ENCODE measurements at places on chromosomes 7 and 10. TPM values are rescaled to one million over a fixed set of nuclear protein-coding genes. Genes with fewer than 3 reads are reported as not detected.

GRCh38 chr10:14294347-14295059, 36.2 kb downstream of the FRMD4A start:
- no peak overlapping the region for H3K4me3 ChIP-seq
- H3K36me3 ChIP-seq: peaks cover 5% of the 10 kb centered on the region

GRCh38 chr7:73436031-73436929, 2.7 kb downstream of the FZD9 start:
- no peak overlapping the region for H3K4me3 ChIP-seq
- H3K27ac ChIP-seq: no peak overlapping the region
- peaks cover 3% of the 10 kb centered on the region for H3K27me3 ChIP-seq
- DNase-seq: no peak

- H3K4me3 ChIP-seq: no peak overlapping the region
- H3K36me3 ChIP-seq: peaks cover 10% of the 10 kb centered on the region
- H3K27me3 ChIP-seq: no peaks in the 10 kb centered on the region
- no peak for DNase-seq
Measured at GRCh38 chr10:74238516-74238915, 87.5 kb downstream of the ADK start.

DNA sequence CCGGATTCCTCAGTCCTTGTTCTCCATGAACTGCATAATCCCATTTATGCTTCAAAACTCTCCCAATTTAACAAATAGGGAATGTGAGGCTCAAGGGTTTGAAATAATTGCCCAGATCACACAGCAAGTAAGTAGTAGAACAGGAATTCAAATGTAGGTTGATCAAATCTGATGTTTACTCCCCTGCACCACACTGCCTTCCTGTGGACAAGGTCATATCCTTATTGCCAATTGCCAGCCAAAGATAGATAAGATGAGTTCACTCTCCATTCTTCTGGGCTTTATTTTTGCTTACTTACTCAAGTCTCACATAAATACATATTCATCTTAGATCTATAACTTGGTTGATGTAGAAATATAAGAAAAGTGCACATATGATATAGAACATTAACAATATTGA, 435.2 kb upstream of the ETV1 start:
- no peaks in the 10 kb centered on the region for H3K36me3 ChIP-seq
- H3K27ac ChIP-seq: no peak overlapping the region
- no peaks in the 10 kb centered on the region for H3K27me3 ChIP-seq
- no peaks in the 10 kb centered on the region for H3K4me1 ChIP-seq

BTAF1 gene
- total RNA-seq: 49.9 TPM

DNA sequence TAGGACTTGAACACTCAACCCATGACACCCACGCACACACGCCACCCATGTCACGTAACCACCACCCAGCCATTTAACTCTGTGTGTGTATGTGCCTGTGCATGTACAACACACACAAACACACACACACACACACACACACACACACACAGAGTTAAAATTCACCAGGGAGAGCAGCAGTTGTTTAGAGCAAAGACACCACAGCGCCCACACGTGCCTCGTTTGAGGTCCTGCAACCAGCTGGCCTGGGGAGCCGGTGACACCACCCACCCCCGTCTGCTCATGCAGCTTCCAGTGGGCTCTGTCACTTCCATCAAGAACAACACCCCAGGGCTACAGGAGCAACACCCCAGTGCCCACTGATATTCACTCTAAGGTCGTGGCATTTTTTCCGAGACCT, 97.4 kb downstream of the ELFN1 start:
- H3K36me3 ChIP-seq: no peaks in the 10 kb centered on the region
- peaks cover 2% of the 10 kb centered on the region for H3K27me3 ChIP-seq
- no peaks in the 10 kb centered on the region for H3K4me1 ChIP-seq
- H3K27ac ChIP-seq: no peak overlapping the region

GRCh38 chr7:101719123-101719470, 90.0 kb upstream of the MYL10 start:
- DNase-seq: no peak
- H3K27ac ChIP-seq: no peak overlapping the region
- H3K4me3 ChIP-seq: no peak overlapping the region
- no peaks in the 10 kb centered on the region for H3K4me1 ChIP-seq
- no peaks in the 10 kb centered on the region for H3K27me3 ChIP-seq
- H3K36me3 ChIP-seq: no peaks in the 10 kb centered on the region

CFTR gene
- total RNA-seq: not detected

DNA sequence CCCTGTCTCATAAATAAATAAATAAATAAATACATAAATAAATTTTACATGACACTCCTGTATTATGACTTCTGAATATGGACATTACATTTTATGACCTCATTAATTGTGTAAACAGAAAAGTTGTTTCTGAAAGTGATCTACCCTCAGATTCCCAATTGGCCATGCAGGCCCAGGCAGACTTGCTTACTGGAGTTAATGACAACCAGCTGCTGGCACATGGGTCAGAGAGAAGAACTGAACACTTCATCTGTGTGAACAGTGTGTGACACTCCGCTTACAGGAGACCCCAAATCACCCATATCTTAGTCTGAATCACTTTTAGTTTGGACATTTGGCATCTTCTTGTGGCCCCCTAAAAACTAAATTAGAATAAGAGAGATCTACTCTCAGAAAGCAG, 31.4 kb downstream of the PARP12 start:
- DNase-seq: no peak
- no peak overlapping the region for H3K27ac ChIP-seq
- H3K27me3 ChIP-seq: no peaks in the 10 kb centered on the region

DNA sequence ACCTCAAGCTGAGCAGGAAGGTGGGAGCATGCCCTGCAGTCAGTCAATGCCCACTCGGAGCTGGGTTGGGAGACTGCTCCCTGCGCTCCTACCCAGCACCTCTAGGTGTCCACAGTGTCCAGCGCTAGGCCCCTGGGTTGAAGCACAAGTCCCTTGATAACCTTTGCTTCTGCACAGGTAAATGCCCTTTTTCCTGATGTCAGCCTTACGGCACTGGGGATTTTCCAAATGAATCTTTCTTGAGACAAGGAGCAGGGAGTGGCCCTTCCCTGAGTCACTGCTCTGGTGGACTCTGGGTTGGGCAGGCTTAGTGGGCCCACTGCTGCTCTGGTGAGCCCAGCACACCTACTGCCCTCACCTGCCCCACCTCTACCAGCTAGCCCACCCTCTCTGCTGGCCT, 61.9 kb upstream of the OPN4 start:
- DNase-seq: no peak
- no peaks in the 10 kb centered on the region for H3K4me1 ChIP-seq
- no peaks in the 10 kb centered on the region for H3K36me3 ChIP-seq
- H3K4me3 ChIP-seq: no peak overlapping the region

ZNF727 gene
- 0.21 TPM for total RNA-seq

- no peaks in the 10 kb centered on the region for H3K27me3 ChIP-seq
- H3K36me3 ChIP-seq: no peaks in the 10 kb centered on the region
- DNase-seq: no peak
- no peak overlapping the region for H3K4me3 ChIP-seq
- H3K27ac ChIP-seq: no peak overlapping the region
Measured at GRCh38 chr7:158309868-158310763, 277.5 kb downstream of the PTPRN2 start.

ZNF37A gene
- total RNA-seq: 21.0 TPM

TRUB1 gene
- 16.2 TPM for total RNA-seq

MICU1 gene
- 41.7 TPM for total RNA-seq

TWNK gene
- total RNA-seq: 12.8 TPM

OIT3 gene
- total RNA-seq: not detected

DNA sequence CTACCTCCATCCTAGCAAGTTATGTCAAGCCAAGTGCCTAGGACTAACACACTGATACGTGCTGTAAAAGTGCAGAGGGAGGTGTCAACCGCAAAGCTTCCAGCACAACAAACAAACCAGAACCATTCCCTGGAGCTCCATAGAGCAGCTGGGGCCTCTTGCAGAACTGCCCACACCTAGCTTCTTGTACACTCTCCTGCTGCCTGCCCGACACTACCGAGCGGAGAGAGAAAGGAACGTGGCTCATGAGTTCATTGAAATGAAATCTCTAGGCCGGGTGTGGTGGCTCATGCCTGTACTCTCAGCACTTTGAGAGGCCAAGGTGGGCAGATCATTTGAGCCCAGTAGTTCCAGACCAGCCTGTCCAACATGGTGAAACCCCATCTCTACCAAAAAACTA, 73.5 kb downstream of the MKI67 start:
- no peak overlapping the region for H3K27ac ChIP-seq
- H3K4me3 ChIP-seq: no peak overlapping the region
- peaks cover 58% of the 10 kb centered on the region for H3K36me3 ChIP-seq
- no peaks in the 10 kb centered on the region for H3K27me3 ChIP-seq

- no peak overlapping the region for H3K27ac ChIP-seq
- H3K4me1 ChIP-seq: peaks cover 6% of the 10 kb centered on the region
- H3K36me3 ChIP-seq: no peaks in the 10 kb centered on the region
- peaks cover 2% of the 10 kb centered on the region for H3K27me3 ChIP-seq
- no peak for DNase-seq
Measured at GRCh38 chr7:114658216-114658615, 243.6 kb downstream of the FOXP2 start.

- H3K27ac ChIP-seq: no peak overlapping the region
- no peaks in the 10 kb centered on the region for H3K4me1 ChIP-seq
- H3K36me3 ChIP-seq: no peaks in the 10 kb centered on the region
- DNase-seq: no peak
- no peak overlapping the region for H3K4me3 ChIP-seq
Measured at GRCh38 chr7:16078076-16078952, 343.0 kb downstream of the CRPPA start.

CXCL12 gene
- not detected for total RNA-seq

DNA sequence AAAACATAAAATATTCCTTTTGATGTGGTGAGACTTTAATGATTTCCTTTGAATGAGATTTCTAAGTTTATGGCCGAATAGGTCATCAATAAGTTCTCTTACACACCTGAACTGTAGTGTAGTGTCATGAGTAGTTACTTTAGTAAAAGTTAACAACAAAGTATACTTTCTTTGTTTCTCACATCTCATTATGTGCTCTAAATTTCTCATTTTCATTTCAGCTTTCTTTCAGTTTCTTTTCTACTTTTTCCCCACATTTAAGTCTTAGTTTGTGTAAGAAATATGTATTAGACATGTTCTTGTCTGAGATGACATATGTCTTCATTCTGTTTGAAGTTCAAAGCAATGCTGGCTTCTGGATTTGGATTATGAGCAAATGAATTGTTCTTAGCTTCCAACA, 348.1 kb downstream of the ANKRD7 start:
- no peak overlapping the region for H3K27ac ChIP-seq
- H3K4me3 ChIP-seq: no peak overlapping the region
- no peak for DNase-seq
- no peaks in the 10 kb centered on the region for H3K4me1 ChIP-seq
- no peaks in the 10 kb centered on the region for H3K36me3 ChIP-seq

DNA sequence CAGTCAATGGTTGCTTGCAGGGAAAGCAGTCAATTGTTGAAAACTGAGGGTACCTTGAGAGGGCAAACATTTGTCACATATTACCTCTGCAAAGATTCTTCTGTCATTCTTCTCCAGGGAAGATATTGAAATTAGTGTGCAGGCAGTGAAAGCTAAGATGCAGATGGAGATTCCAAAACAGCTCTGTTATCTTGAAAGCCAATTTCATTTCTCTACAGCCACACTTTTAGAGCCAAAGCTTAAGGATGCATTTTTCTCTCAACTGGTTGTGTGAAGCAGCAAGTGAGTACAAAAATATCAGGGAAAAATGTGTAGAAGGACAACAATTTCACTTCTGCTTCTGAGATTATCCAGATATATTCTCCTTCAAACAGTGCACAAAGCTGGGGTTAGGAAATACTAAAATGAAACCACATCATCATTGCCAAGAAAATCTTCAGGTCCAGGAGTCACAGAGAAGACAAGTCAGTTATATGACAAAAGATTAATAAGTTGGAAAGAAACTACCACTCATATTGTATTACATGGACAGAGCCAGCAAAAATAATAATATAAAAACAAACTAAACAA, 16.3 kb downstream of the SGMS1 start:
- no peak for DNase-seq
- no peak overlapping the region for H3K4me3 ChIP-seq
- no peaks in the 10 kb centered on the region for H3K36me3 ChIP-seq
- H3K27me3 ChIP-seq: no peaks in the 10 kb centered on the region

- no peaks in the 10 kb centered on the region for H3K27me3 ChIP-seq
- peaks cover 5% of the 10 kb centered on the region for H3K4me1 ChIP-seq
- H3K4me3 ChIP-seq: no peak overlapping the region
- no peak for DNase-seq
- H3K36me3 ChIP-seq: no peaks in the 10 kb centered on the region
Measured at GRCh38 chr7:17773289-17773626, 167.0 kb downstream of the SNX13 start.
